ENCODE measurements at places on chromosomes 13 and 19.

GRCh38 chr13:22198001-22198400 lies 527.1 kb downstream of the FGF9 start:
- DNase-seq = no peak

DNA sequence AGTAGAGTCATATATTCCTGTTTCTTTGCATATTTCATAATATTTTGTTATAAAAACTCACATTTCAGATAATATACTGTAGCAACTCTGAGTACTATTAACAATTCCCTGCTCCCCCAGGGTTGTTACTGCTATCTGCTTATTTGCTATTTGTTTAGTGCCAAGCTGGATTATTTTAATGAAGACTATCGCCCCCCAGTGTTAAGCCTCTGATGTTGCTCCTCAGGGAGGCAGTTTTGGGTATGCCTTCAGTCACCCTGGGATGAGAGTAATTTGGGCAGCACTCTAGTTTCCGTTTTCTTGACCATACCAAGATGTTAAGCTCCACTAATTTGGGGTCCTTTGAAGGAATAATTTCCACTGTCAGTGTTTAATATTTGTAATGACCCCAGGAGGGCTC lies 46.0 kb downstream of the MICU2 start:
- DNase-seq = peak; percentile 69

GRCh38 chr13:99380921-99381645 lies 73.9 kb upstream of the GPR183 start:
- no peak for DNase-seq

DNA sequence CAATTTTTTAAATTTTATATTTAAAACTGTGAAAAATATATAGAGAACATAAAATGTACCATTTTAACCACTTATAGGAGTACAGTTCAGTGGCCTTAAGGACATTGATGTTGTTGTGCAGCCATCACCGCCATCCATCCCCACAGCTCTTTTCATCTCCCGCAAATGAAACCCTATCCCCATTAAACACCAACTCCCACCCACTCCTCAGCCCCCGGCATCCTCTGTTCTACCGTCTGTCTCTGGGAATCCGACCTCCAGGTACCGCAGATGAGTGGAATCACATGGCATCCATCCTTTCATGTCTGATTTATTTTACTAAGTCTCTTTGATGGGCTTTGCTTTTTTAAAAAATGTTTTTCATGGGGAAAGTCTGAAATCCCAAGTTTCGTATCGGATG lies 23.8 kb upstream of the SMIM17 start:
- no peak for DNase-seq

DNA sequence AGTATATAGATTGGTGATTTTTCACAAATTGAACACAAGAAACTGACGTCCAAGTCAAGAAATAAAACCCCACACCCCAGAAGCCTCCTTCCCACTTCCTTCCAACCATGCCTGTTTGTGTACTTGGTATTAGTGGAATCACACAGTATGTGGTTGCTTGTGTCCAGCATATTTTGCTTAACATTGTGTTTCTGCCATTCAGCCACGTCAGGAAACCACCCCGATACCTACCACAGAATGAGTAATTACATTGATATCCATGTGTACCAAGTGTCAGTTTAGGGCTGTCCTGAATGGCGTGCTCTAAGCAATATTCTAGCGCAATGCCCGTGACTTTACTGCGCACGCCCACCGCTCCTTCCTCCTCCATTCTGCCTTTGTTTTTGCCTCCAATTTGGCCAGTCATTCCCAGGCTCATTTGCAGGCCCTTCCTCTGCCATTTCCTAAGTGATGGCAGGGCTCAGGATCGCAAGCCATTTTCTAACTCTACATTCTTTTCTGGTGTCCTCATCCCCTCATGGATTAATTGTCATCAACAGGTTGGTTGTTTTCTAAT lies 25.9 kb upstream of the MPHOSPH8 start:
- no peak for DNase-seq

- DNase-seq = no peak
Observed at GRCh38 chr19:58351558-58351878, 1.8 kb downstream of the A1BG start.

GRCh38 chr19:1266916-1267476 lies 2.1 kb upstream of the CIRBP start:
- DNase-seq = peak; percentile 60

- peak; percentile 61 for DNase-seq
Observed at GRCh38 chr13:45331123-45331619, 9.8 kb downstream of the TPT1 start.

DNA sequence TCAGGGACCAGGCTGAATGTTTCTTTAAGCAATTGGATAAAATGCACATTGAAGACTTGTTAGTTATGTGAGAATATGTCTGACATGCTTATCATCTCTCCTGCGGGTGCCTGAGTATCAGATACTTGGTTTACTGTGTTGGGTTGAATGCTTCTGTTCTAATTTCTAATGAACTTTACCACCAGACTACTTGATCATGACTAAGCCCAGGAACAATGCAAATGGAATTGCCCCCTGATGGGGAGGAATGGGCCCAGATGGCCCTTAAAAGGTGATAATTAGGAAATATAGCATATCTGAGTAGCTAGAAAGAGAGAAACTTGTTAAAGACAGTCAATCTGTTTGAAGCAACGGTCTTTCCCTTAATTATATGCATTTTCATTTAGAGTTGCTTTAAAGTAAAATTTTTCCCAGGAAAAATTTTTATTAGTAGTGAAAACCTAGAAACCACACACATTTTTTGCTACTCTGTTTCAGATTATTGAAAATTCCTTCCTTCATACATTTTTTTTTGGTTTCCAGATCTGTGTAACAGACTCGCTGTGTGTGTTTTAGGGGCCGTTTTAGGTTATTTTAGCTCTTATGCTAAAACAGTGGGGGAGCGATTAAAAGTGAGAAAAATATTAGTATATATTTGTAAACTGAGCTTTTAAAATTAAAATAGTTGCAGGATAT lies 186.6 kb downstream of the TM9SF2 start:
- no peak for DNase-seq

- peak; percentile 83 for DNase-seq
Observed at GRCh38 chr13:39051157-39051556, 12.9 kb downstream of the NHLRC3 start.

DNA sequence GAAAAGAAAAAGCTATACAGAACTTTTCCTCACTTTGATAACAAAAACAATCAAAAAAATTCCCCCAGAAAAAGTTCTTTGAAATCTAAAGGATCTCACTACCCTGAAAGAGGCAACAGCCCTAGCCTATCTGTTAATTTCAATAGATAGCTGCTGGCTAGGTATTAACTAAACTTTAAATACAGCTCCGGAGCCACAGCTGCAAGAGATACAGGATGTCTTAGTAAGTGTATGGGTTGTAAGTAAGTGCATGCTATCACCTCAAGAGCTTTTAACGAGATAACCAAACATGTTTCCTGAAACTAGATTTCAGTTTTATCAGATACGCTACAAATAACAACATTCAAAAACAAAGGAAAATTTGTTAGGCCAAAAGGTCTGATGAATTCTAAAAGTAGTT lies 148.4 kb downstream of the KLF12 start:
- DNase-seq = peak; percentile 63

DNA sequence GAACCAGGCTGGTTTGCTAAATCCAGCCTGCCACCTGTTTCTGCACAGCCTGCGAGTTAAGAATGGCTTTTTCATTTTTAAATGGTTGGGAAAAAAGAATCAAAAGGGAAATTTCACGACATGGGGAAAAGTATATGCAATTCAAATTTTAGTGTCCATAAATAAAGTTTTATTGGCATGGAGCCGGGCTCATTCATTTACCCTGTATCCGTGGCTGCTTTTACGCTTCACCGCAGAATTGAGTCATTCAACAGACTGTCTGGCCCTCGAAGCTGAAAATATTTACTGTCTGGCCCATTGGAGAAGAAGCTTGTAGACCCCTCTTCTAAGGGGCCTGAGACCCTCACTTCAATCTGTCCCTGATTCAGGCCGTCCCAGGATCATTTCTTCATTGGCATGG lies 26.1 kb downstream of the IER2 start:
- no peak for DNase-seq

GRCh38 chr19:35908010-35908441 lies at the start of gene TYROBP:
TYROBP (minus strand) TSS chr19:35908295; CDS start chr19:35908228, 67 bp downstream.
- DNase-seq = no peak

GRCh38 chr19:16000024-16000663 lies 51.3 kb downstream of the OR10H4 start:
- DNase-seq = no peak

DNA sequence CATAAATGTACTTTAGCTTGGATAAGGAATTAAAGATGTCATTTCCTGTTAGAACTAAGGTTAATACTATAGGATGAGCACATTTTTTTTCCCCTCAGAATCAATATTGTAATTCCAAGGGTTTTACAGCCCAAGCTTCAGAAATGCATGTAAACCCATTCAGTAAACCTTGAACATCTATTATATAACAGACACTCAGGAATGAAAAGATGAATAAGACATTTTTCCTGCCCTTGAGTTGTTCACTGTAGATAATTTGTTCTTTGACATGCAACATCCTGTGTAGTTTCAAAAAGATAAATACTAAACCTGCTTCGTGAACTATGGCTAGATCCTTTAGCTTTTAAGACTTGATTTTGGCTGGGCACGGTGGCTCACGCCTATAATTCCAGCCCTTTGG lies 21.7 kb upstream of the KCTD4 start:
- DNase-seq = no peak

GRCh38 chr19:8460516-8461298 lies 15.9 kb downstream of the HNRNPM start:
- DNase-seq = no peak

DNA sequence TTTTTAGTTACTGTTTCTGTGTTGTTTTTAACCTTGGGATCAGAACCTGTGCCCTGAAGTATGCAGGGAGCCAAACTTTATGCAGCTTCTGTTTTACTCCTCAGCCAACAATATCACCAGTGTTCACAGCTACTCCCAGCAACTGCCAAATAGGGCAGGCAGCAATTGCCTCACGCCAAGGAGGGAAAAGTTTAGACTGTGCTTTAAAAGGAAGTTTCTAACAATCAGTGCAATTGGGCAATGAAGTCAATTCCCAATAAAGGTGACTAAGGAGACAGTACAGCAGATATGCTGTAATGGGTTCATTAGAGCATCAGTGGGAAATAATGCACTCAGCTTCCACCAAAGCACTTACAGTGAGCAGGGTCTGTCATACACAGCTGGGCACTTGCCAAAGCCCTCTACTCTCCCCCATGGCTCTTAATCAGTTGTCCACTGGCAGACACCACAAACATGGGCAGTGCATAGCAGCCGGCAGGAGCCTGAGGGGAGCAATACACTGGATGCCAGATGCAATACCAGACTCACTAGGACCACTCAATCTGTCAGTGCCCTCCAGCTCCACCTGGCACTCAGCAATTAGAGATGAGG lies 19.3 kb downstream of the ENOX1 start:
- peak; percentile 43 for DNase-seq

GRCh38 chr19:48737360-48737998 lies 2.9 kb downstream of the RASIP1 start:
- DNase-seq = peak; percentile 69

GRCh38 chr13:27556109-27556508 lies 64.2 kb downstream of the LNX2 start:
- DNase-seq = no peak

GRCh38 chr13:52713894-52714293 lies 25.7 kb downstream of the CNMD start:
- no peak for DNase-seq

DNA sequence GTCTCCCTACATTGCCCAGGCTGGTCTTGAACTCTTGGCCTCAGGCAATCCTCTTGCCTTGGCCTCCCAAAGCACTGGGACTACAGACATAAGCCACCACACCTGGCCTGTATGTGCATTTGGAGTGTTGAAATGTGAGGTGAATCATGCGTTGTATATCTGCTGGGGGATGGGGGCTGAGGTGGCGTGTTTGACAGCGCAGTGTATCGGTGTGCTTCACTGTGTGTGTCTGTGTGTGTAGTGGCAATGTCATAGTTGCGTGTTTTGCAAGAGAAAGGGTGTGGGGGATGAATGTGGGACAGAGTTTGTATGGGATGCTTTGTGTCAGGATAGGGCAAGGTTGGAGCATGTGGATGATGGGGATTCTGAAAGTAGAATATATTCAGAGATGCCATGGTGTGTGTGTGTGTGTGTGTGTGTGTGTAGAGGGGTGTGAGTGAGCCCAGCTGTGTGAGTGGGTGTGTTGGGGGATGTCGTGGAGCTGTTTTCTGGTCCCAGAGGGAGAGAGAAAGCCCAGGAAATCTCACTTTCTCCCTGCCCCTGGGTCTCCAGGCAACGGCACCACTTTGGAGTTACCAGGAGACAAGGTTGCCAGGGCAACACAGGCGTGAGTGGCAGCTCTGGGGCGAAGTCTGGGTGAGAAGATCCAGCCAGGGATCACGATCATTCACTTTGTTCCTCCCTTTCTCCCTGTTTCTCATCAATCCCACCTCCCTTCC lies 1.1 kb upstream of the SWSAP1 start:
- DNase-seq = peak; percentile 55

DNA sequence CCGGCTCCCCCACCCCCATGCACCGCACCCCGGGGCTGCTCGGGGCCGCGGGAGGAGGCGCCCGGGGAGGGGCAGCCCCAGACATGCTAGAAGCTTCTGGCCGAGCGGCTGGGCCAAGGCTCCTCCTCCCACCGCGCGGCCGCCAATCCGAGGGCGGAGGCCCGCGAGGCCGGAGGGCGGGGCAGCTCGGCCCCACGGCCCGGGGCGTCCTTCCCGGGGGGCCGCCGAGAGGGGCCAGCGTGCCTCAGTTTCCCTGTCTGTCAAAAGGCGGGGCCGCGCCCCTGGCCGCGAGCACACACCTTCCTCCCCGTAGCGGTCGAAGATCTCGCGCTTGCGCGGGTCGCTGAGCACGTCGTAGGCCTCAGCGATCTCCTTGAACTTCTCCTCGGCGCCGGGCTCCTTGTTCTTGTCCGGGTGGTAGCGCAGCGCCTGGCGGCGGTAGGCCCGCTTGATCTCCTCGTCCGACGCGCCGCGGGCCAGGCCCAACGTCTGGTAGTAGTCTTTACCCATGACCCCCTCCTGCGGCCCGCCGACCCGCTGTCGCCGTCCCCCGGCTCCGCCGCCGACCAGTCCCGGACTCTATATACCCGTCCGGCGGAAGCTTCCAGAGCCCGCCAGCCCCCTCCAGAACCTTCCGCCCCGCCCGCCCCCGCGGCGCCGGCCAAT lies at the start of gene DNAJB1:
TSS of gene DNAJB1 (minus strand) at position 558 of the 666 bp plus-strand sequence. CDS start at position 510, 48 bp downstream.
- peak; percentile 80 for DNase-seq

DNA sequence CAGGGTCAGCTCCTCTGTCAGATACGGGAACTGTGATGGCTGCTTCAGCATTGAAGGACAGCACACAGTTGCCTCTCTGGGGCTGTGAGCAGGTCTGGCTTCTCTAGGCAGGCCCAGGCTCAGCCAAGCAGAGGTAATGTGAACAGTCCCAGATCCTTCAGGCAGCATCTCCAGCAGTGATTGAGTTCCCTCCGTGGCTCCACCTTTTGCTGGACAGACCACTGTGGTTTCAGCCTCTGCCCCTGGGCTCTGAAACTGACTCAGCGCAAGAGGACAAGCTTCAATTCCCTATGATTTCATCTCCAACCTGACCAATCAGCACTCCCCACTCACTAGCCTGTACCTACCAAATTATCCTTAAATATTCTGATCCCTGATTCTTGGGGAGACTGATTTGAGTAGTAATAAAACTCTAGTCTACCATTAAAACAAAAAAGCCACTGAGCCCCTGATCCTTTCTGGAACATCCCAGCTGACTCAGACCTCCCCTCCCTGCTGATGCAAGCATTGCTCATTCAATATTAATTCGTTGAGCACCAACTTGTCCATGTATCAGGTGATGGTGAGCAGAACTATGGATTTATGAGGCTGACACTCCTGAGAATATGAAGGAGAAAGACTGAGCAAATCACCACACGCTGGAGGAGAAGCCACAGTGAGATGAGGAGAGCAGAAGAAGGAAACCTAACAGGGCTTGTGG lies 16.7 kb downstream of the GSX1 start:
- DNase-seq = no peak

- DNase-seq = no peak
Observed at GRCh38 chr13:50543782-50544181, 299.7 kb downstream of the DLEU7 start.

- no peak for DNase-seq
Observed at GRCh38 chr13:45696610-45697226, 5.4 kb upstream of the CBY2 start.

All from NCI-H82 (cell line).